ENCODE measurements at places on chromosomes 7 and 10. TPM values are rescaled to one million over a fixed set of nuclear protein-coding genes. Genes with fewer than 3 reads are reported as not detected.
A peak's percentile ranks its signal among the peaks of the same experiment; 100 is the strongest.

COL1A2 gene
- 166 TPM for total RNA-seq

TAS2R41 gene
- total RNA-seq = 0.41 TPM

ELAPOR2 gene
- 17.7 TPM for total RNA-seq

SFXN2 gene
- 10.5 TPM for total RNA-seq

SLC29A4 gene
- total RNA-seq = 2.6 TPM

TMEM176A gene
- 74.1 TPM for total RNA-seq

OR2A12 gene
- not detected for total RNA-seq

SEC61A2 gene
- total RNA-seq = 9.5 TPM

TMEM72 gene
- total RNA-seq = not detected

MRC1 gene
- total RNA-seq = 199 TPM

HMX2 gene
- not detected for total RNA-seq

TDRD1 gene
- 0.60 TPM for total RNA-seq

DNA sequence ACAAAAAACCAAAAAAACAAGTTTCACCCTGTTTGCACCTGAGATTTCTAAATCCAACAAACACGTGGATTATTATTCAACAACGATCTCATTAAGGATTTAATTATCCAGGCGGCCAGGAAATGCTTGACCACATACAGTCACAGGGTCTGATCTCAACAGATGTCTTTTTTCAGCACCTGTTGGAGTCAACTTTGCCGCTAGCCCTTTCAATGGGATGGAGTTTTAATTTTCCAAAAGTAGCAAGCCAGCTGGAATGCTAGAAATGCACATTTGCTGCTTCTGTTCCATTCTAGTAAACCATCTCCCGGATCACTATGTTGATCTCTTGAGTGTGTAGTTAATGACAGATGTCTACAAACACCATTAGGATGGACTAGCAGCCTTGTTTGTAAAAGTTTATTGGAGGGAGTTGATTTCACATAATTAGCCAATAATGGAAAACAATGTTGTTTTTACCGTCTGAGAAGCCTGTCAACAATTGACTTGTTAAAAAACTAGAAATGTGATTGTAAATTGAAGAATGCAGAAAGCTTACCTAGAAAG is 64.2 kb upstream of the DKK1 start:
- no peak overlapping the region for H3K4me3 ChIP-seq
- H3K4me1 ChIP-seq = no peaks in the 10 kb centered on the region
- DNase-seq = no peak
- H3K27me3 ChIP-seq = no peaks in the 10 kb centered on the region
- H3K36me3 ChIP-seq = no peaks in the 10 kb centered on the region

DNA sequence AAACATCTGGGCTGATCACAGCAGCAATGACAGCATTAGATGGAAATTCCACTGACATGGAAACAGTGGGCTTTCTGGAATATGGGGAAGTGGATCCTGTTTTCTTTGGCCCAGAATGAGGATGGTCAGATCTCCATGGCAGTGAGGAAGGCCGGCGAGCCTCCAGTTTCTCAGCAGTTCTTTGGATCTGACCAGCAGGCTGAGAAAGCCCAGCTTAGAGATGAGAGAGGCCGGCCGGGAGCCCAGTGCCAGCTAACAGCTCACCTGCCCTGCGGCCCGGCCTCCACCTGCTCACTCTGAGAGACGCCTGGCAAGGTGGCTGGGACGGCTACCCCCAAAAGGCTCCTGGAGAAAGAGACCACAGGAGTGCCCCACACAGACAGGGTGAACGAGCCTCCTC is 24.2 kb downstream of the GPER1 start:
- no peak overlapping the region for H3K4me3 ChIP-seq
- H3K27me3 ChIP-seq = no peaks in the 10 kb centered on the region
- DNase-seq = peak; percentile 66
- H3K36me3 ChIP-seq = no peaks in the 10 kb centered on the region

- H3K36me3 ChIP-seq = no peaks in the 10 kb centered on the region
- no peak overlapping the region for H3K4me3 ChIP-seq
- H3K27ac ChIP-seq = no peak overlapping the region
Measured at GRCh38 chr7:33937871-33938270, 32.5 kb downstream of the BMPER start.

GRCh38 chr10:68208424-68209042 is 23.4 kb downstream of the ATOH7 start:
- no peak for DNase-seq
- H3K4me3 ChIP-seq = no peak overlapping the region
- no peaks in the 10 kb centered on the region for H3K27me3 ChIP-seq
- H3K4me1 ChIP-seq = no peaks in the 10 kb centered on the region
- no peak overlapping the region for H3K27ac ChIP-seq
- no peaks in the 10 kb centered on the region for H3K36me3 ChIP-seq

- no peak overlapping the region for H3K27ac ChIP-seq
- H3K4me3 ChIP-seq = no peak overlapping the region
- no peaks in the 10 kb centered on the region for H3K27me3 ChIP-seq
- no peaks in the 10 kb centered on the region for H3K4me1 ChIP-seq
Measured at GRCh38 chr10:117609796-117610170, 67.2 kb downstream of the EMX2 start.

DNA sequence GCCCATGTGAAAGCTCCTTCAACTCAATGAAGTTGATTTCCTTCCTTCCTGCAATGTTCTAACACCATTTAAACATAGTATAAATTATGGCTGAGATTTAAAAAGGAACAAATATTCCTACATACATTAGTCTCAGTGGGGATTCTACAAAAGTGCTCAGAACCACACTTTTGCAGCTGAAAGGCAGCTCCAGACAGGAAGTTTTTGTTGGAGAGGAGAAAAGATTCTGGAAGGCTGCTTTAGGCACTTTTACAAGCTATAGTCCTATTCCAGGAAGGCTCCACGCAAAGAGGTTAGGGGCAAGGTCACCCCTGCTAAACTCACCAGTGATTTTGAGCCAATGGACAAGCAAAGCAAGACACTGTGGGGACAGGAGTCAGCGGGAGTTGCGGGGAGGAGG is 179.2 kb upstream of the CDCA7L start:
- no peak for DNase-seq
- H3K27ac ChIP-seq = no peak overlapping the region
- H3K4me3 ChIP-seq = no peak overlapping the region
- H3K36me3 ChIP-seq = peaks cover 100% of the 10 kb centered on the region

- H3K27me3 ChIP-seq = no peaks in the 10 kb centered on the region
- DNase-seq = peak; percentile 64
- H3K27ac ChIP-seq = no peak overlapping the region
- H3K4me3 ChIP-seq = no peak overlapping the region
- H3K36me3 ChIP-seq = no peaks in the 10 kb centered on the region
Measured at GRCh38 chr10:70903262-70903921, 15.0 kb upstream of the PCBD1 start.

DNA sequence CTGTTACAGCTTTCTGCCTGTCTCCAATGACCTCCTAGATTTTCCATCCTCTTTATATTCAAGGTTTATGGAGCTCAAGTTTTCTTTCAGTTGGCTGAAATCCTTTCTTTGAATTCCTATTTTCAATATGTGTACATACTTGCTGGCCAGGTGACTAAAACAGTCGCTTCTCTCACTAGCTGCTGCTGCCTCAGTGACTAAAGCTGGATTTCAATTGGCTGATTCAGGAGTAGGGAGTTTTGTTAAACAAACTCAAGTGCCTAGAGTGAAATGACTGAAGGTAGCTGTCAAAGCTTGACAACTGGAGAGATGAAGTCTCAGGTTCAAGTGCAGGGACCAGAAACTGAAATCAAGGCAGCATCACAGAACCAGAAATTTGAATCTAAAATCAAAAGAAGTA is 6.7 kb upstream of the POLR1F start:
- no peak overlapping the region for H3K4me3 ChIP-seq
- H3K27ac ChIP-seq = no peak overlapping the region
- no peaks in the 10 kb centered on the region for H3K27me3 ChIP-seq
- no peaks in the 10 kb centered on the region for H3K36me3 ChIP-seq
- H3K4me1 ChIP-seq = no peaks in the 10 kb centered on the region

- H3K36me3 ChIP-seq = no peaks in the 10 kb centered on the region
- no peak overlapping the region for H3K4me3 ChIP-seq
- H3K27ac ChIP-seq = no peak overlapping the region
- H3K4me1 ChIP-seq = no peaks in the 10 kb centered on the region
- no peak for DNase-seq
Measured at GRCh38 chr7:99252166-99252895, 20.3 kb upstream of the MYH16 start.

DNA sequence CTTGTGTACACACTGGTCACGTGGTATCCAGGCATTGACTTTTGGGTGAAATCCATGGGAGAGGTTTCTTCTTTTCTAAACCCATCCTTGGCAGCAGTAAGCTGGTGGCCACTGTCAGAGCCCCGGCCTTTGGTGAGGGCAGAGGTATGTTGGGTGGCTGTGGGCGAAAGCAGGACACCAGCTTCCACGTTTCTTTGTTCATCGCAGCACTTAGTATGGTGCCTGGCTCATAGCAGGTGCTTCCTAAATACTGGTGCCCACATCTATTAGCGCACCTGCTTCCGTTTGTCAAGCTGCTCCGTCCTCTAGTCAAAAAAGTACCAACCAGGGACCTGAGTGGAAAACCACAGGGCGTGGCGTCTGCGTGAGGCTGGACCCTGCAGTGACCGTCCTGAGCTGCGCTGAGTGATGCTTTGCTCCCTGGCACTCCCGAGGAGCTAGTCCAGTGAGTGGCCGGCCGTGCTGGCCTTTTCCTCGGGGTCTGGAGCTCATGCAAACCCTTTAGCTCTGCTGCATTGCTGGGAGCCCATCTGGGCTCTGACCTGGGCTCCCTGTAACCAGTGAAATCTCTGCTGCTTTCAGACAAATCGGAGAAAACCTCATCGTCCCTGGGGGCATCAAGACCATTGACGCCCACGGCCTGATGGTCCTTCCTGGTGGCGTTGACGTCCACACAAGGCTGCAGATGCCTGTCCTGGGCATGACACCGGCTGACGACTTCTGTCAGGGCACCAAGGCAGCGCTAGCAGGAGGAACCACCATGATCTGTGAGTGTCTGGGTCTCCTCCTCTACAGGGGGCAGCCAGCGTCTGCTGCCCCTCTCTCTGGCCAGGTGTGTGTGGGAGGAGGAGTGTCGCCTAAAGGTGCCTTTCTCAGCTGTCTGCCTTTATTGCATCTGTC is 5.6 kb downstream of the DPYSL4 start:
- H3K27me3 ChIP-seq = peaks cover 9% of the 10 kb centered on the region
- H3K4me1 ChIP-seq = peaks cover 6% of the 10 kb centered on the region
- H3K27ac ChIP-seq = no peak overlapping the region
- DNase-seq = peak; percentile 54

- H3K4me1 ChIP-seq = no peaks in the 10 kb centered on the region
- H3K27ac ChIP-seq = no peak overlapping the region
- H3K36me3 ChIP-seq = peaks cover 10% of the 10 kb centered on the region
- DNase-seq = no peak
- H3K4me3 ChIP-seq = no peak overlapping the region
- H3K27me3 ChIP-seq = no peaks in the 10 kb centered on the region
Measured at GRCh38 chr7:44960011-44960580, 18.7 kb downstream of the MYO1G start.

GRCh38 chr7:102933763-102934162 is 21.0 kb downstream of the LRRC17 start:
- no peaks in the 10 kb centered on the region for H3K36me3 ChIP-seq
- no peaks in the 10 kb centered on the region for H3K27me3 ChIP-seq
- H3K4me3 ChIP-seq = no peak overlapping the region
- H3K27ac ChIP-seq = no peak overlapping the region
- no peak for DNase-seq
- peaks cover 16% of the 10 kb centered on the region for H3K4me1 ChIP-seq

DNA sequence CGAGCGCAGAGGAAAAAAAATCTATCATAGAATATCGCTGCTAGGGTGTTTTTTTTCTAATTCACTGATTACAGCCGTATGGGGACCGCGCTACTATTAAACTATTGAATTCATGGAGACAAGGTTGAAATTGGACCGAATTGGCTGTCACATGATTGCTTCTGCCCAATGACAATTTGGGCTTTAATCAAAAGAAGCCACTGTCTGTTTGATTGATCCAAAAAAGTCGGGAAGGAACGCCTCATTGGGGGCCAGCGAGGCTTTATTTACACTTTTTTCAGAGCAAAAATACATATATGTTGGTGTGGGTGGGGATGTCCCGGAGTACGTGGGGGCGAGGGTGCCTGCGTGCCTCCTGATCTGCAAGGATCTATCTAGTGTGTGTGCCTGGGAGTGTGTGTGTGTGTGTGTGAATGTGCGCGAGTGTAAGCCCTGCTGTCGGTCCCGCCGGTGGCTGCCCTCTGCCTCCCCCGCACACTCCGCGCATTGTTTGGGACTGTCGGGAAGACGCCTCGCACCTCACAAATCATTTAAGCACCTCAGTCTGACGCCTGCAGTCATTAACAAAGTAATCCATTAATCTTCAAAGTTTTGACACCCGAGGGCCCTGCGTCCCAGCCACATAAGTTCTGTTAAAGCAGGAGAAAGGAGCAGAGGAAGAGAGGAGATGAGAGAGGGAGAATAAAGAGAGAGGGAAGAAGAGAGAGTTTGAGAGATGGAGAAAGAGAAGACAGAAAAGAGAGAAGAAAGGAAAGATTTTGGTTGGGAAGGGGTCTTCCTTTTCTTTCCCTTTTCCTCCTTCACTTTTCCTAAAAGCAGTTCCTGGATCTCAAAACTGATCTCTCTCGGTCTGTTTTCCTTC is at the start of gene HOXA2:
Gene HOXA2 (minus strand): TSS at position 103 of the 862 bp plus-strand sequence. CDS start 183 bp downstream, outside the sequence.
- H3K4me1 ChIP-seq = peaks cover 12% of the 10 kb centered on the region
- peak within 1 kb of the TSS; percentile 82 for H3K27ac ChIP-seq
- DNase-seq = no peak

DNA sequence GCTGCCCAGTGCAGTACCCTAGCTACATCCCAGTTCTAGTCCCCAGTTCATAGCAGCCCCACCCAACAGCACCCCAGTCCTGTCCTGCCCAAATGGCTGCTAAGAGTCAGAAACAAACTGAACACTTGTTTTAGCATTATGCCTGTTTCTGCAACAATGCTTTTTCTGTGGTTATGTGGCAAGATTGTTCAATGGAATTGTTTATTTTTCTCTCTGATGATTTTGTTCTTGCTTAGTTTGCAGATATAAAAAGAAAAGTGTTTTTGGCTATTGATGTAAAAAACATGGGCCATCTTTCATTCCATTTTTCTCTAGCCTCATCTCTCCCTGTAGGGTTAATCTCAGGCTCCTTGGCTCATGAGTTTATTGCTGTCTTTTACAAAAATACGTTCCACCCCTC is 42.5 kb downstream of the LRRC4 start:
- no peak for DNase-seq
- H3K4me3 ChIP-seq = no peak overlapping the region
- no peak overlapping the region for H3K27ac ChIP-seq
- no peaks in the 10 kb centered on the region for H3K27me3 ChIP-seq

DNA sequence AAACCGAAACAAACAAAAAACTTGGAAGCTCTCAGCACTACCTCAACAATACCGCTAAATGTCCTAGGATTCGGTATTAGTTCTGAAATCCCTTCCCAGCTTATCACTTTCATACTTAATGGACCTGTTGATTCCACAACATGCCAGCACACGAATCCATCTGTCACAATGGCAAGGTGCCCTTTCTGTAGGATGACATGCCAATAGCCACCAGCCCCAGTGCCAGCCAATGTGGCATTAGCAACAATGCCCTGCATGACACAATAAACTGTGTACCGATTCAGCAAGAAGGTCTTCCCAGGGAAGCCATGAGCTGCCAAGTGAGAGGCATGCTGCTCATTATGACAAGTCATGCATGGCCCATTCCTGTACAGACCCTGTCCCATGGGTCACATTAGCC is 35.6 kb upstream of the CHCHD3 start:
- no peak overlapping the region for H3K4me3 ChIP-seq
- H3K4me1 ChIP-seq = no peaks in the 10 kb centered on the region
- H3K36me3 ChIP-seq = no peaks in the 10 kb centered on the region
- H3K27me3 ChIP-seq = peaks cover 11% of the 10 kb centered on the region
- H3K27ac ChIP-seq = no peak overlapping the region
- DNase-seq = no peak

GRCh38 chr7:30199271-30199670 is 64.5 kb downstream of the MTURN start:
- H3K4me3 ChIP-seq = no peak overlapping the region
- H3K4me1 ChIP-seq = peaks cover 16% of the 10 kb centered on the region
- H3K36me3 ChIP-seq = no peaks in the 10 kb centered on the region
- DNase-seq = no peak
- H3K27ac ChIP-seq = no peak overlapping the region
- H3K27me3 ChIP-seq = no peaks in the 10 kb centered on the region
